ENCODE measurements at places on chromosomes 16 and 17. TPM values are rescaled to one million over a fixed set of nuclear protein-coding genes. Genes with fewer than 3 reads are reported as not detected.

GRCh38 chr17:79106958-79107357 lies 32.3 kb downstream of the ENGASE start:
- DNase-seq = no peak

- no peak for DNase-seq
Measured at GRCh38 chr16:2979669-2980226, 498 bp downstream of the PKMYT1 start.

DNA sequence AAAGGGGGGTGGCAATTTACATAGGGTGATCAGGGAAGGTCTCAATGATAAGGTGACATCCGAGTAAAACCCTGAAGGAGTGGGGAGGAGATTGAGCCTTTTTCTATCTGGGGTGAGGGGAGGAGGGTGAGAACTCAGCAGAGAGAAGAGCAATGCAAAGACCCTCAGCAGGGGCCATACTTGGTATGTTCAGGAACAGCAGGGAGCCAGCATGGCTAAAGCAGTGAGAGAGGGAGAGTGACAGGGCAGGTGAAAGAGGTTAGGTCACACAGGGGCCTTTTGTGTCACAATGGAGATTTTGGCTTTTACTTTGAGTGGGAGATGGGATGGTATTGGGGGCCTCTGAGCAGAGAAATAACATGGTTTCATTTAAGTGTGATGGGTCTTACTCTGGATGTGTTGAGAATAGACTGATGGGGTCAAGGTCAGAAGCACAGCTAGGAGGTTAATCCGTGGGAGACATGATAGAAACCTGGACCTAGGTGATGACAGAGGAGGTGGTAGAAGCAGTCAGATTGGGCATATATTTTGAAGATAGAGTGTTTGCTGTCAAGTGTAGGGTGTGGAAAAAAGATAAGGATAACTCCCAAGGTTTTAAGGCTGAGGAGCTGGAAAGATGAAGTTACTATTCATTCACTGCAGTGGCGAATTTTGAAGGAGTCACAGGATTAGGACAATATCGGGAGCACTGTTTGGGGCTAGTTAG lies 6.2 kb downstream of the SP2 start:
- no peak for DNase-seq

GRCh38 chr17:79027274-79027924 lies 3.4 kb downstream of the C1QTNF1 start:
- DNase-seq = no peak

GRCh38 chr17:74459622-74460021 lies 6.8 kb upstream of the CD300A start:
- DNase-seq = no peak

DNA sequence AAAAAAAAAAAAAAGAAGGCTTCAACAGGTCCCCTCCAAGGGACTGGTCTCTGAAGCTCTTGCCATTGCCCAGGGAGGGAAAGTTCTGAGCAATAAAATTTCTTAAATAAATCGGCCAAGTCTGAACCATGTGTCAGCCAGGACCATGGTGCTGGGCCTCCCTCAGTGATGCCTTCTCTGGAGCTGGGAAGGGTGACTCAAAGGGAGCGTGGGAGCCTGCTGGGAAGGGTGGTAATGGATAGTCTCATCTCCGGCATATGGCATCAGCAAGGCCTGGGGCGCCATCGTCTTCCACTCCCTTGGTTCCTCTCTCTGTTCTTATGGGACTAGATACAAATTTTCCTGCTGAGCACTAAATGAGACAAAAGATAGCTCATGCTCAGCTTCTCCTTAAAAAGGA lies 2.3 kb downstream of the VKORC1 start:
- no peak for DNase-seq

Gene TSPAN10
- 0.74 TPM for total RNA-seq

Gene RUNDC3A
- 1.2 TPM for total RNA-seq

Gene ZNF764
- total RNA-seq = 17.7 TPM

All from A673 (cell line).